ENCODE measurements at places on chromosomes 2 and 18.
A peak's percentile ranks its signal among the peaks of the same experiment; 100 is the strongest.

DNA sequence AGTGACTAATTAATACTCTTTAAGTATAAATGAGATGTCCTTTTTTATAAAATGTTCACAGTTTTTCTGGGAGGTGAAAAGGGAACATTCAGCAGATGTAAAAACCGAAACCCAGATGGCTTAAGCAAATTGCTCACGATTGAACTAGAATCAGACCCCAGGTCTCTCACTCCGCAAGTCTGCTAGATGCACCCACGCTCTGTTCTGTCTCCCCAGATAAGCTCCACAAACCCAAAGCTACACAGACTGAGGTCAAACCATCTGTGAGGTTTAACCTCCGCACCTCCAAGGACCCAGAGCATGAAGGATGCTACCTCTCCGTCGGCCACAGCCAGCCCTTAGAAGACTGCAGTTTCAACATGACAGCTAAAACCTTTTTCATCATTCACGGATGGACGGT lies 3.2 kb downstream of the LIPG start:
- DNase-seq = no peak

GRCh38 chr2:159953136-159953823 lies 109.1 kb downstream of the PLA2R1 start:
- DNase-seq = no peak

DNA sequence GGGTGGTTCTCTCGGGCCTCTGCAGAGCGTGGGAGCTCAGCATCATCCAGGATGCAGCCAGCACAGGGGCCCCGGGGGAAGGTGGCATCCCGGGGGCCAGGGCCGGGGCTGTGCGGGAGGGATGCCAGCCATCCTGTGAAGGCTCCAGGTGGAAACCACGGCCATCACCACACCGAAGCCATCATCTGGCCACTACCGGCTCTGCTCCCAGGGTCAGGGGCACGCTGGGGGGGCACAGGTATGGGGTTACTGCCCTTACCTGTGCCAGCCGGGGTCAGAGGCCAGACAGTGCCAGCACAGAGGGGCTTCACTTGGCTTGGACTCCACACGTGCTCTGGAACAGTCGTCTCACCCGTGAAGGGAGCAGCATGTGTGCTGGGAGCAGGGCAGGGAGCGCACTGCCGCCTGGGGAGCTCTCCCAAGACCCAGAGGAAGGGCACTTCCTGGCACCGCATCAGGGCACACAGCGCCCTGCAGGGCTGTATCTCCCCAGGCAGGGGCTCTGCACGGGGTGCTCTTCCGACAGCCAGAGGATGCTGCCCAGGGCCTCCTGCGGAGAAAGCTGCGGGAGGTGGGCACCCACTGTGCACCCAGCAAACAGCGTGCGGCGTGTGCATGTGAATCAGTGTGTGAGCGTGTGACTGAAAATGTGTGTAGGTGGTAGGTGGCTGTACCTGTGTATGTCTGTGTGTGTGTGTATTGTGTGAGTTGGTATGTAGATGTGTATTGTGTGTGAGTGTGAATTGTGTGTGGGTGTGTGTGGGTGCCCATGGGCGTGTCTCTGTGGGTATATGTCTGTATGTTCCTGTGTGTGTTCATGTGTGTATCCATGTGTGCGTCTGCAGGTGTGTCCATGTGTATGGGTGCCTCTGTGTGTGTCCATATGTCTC lies 75.0 kb downstream of the PTGR3 start:
- DNase-seq = no peak

GRCh38 chr2:224085246-224085645 lies 46.2 kb upstream of the SERPINE2 start:
- DNase-seq = peak; percentile 73

DNA sequence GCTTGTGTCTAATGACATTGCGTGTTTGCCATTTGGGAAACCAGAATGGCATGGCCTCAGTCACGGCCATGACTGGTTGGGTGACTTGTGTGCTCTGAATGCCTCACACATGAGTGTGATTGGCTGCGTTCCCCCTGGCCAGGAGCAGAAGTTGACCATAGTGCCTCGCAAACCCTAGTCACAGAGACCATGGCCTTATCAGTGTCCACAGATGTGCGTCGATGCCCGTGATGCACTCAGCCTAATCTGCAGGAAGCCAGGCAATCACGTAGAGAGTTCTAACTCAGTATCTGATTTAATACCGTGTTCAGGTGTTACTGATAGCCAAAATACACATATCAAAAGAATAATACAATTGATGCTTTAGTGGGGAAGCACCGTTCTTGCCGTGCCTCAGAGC lies 64.0 kb downstream of the BOLA3 start:
- DNase-seq = no peak

DNA sequence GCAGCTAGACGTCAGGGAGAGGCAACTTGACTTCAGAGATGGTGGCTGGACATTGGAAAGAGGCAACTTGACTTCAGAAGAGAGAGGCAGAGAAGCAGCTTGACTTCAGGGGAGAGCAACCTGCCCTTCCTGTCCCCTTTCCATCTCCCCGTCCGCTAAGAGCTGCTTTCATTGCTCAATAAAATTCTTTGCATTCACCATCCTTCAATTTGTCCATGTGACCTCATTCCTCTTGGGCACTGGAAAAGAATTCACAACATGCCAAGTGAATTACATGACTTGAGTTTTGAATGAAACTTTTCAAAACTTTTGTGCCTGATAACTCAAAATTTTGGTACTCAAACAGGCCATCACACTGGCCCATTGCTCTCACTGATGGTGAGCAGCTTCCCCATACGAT lies 158.9 kb downstream of the DPP4 start:
- no peak for DNase-seq

GRCh38 chr2:142724186-142724585 lies 153.3 kb upstream of the KYNU start:
- no peak for DNase-seq

- DNase-seq = peak; percentile 71
Measured at GRCh38 chr18:24726727-24727492, 266.5 kb downstream of the HRH4 start.

GRCh38 chr2:10792001-10792634 lies 20.5 kb downstream of the PDIA6 start:
- no peak for DNase-seq

DNA sequence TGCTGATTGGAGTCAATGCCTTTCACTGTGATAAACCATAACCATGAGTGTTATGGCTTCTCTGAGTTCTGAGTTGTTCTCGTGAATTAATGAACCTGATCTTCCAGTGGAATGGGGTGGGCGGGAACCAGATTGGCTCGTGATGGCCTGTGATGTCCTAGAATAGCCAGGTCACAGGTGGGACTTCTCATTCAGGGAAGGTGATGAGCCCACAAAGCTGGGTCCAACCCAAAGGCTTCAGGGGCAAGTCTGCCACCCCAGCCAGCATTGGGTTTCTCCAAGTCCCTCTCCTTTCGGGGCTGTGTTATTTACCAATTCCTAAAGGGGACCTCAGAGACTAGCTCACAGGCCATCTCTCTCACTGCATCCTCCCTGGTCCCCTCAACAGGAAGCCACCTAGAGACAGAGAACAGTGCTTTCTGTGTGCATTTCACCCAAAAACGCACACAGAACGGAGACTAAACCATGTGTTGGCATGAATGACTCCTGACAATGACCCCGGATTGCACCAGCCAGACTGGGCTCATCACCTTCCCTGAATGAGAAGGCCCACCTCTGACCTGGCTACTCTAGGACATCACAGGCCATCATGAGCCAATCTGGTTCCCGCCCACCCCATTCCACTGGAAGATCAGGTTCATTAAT lies 85.5 kb downstream of the MALT1 start:
- DNase-seq = no peak

DNA sequence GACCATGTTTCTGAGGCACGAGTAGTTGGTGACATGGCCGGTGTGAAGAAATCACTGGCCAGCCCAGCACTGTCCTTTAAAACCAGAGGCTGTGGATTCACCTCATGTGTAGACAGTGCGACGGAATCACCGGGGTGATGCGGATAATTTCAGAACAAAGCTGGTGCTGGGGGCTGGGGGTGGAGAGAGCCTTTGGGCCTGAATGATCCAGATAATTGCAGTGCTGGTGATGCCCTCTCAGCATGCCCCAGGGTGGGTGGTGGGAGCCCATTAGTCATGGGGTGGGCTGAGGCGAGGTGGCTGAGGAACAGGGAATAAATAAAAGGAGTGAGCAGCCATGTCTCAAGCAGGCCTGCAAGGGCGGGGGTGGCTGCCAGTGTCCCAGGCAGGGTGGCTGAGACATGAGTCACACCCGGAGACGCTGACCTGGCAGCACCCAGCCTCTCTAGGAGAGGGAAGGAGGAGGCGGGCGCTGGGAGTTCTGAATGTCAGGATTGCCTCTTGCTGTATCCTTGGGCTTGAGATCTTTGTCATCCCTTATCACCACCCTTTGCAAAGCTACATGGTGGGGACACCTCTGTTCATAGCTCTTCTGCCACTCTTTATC lies 151.1 kb upstream of the MSH6 start:
- DNase-seq = peak; percentile 97

- no peak for DNase-seq
Measured at GRCh38 chr2:124187948-124188347, 162.9 kb downstream of the CNTNAP5 start.

- peak; percentile 100 for DNase-seq
Measured at GRCh38 chr2:232550354-232551249, at the start of the genes EIF4E2 and TIGD1. TSS of gene EIF4E2 (plus strand) at chr2:232550689. CDS start at chr2:232550725, 36 bp downstream. TSS of gene TIGD1 (minus strand) at chr2:232550557. CDS start at chr2:232549882, 675 bp downstream.

- no peak for DNase-seq
Measured at GRCh38 chr18:902229-902628, 2.4 kb upstream of the ADCYAP1 start.

GRCh38 chr18:35494251-35495220 lies 3.2 kb downstream of the INO80C start:
- DNase-seq = no peak

- DNase-seq = no peak
Measured at GRCh38 chr2:202099515-202099914, 26.5 kb downstream of the KIAA2012 start.

DNA sequence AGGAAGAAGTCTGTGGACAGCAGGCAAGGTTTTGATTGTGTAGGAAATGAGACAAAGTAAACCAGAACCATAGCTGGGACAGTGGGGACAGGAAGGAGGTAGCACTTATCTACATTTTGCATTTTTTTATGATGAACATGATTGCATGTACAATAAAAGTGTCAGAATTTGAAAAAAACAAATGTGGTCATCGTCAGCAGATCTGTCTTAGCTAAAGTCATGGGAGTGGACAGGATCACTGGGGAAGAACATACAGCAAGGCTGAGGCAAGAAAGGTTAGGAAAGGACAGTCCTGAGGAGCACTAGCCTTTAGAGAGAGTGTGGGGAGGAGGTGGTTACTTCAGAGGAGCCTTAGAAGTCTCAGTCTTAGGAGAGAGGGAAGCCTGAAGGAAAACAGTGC lies 35.1 kb upstream of the SLC14A2 start:
- no peak for DNase-seq

DNA sequence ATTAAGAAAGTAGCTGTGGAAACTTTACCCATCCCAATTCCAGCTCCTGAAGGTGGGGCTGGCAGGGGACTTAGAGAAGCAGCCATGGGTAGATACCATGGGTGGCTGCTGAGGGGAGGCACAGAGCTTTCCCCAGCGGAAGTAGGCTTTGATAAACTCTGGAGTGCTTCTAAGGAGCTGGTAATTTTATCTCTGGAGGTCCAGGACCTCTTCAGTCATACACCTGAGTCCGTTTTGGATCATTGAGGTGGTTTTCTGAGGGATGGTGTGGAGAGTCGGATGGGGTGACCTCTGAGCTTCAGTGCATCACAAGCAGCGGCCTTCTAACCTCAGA lies 36.7 kb upstream of the BMP10 start:
- DNase-seq = no peak

DNA sequence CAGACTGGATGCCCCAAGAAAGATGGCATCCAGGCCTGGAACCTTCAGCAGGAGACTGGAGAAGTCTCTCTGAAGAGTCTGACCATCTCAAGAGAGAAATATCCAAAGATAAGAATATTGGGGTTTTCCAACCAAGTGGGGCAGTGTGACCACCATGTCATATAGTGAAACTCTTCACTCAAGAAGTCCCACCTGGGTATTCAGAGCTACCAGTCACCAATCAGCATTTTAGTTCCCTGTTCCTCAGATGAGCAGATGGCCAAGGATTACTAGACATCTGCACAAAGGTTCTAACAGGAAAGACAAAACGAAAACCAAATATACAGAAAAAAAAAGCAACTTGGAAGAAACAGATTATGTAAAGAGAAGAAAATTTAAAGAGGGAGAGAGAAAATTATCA lies 38.5 kb upstream of the CXCR4 start:
- no peak for DNase-seq

- no peak for DNase-seq
Measured at GRCh38 chr2:100321866-100322820, at the start of gene LONRF2. TSS of gene LONRF2 (minus strand) at chr2:100322501. CDS start at chr2:100322093, 408 bp downstream.

DNA sequence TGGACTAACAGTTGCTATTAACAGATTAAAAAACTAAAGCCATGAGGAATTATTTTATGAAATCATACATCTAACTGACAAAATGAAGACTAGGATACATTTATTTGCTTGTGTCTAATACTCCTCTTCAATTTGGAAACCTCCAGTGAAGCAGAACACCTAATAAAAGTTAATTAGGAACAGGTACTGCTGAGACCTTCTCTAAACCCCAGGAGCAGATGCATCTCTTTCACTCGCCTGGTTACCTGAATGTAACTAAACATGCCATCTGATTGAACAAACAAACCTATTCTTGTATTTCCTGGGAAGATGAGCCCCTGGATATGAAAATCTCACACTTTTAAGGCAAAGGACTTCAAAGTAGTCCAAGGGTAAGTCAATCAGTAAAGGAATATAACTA lies 898.2 kb downstream of the NRXN1 start:
- no peak for DNase-seq

DNA sequence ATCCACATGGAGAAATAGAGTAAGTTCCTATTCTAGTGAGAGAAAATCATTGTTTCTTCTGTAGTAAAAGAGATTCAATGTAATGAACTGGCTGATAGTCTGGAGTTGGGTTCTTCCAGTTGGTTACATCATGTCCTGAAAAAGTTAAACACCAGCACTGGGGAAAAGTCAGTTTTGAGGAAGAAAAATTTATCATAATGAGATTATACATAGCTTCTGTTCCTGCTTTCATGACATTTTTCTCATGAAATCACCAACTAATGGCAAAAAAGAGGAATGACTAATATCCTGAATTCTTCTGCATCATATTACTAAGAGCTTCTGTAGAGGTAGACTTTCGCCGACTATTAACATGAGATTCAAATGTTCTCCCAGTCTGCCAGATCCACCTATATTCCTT lies 69.2 kb upstream of the SLC9A2 start:
- DNase-seq = no peak

All from AG08395 (cell line).